ENCODE measurements at places on chromosomes 12 and 14. TPM values are rescaled to one million over a fixed set of nuclear protein-coding genes. Genes with fewer than 3 reads are reported as not detected.

DNA sequence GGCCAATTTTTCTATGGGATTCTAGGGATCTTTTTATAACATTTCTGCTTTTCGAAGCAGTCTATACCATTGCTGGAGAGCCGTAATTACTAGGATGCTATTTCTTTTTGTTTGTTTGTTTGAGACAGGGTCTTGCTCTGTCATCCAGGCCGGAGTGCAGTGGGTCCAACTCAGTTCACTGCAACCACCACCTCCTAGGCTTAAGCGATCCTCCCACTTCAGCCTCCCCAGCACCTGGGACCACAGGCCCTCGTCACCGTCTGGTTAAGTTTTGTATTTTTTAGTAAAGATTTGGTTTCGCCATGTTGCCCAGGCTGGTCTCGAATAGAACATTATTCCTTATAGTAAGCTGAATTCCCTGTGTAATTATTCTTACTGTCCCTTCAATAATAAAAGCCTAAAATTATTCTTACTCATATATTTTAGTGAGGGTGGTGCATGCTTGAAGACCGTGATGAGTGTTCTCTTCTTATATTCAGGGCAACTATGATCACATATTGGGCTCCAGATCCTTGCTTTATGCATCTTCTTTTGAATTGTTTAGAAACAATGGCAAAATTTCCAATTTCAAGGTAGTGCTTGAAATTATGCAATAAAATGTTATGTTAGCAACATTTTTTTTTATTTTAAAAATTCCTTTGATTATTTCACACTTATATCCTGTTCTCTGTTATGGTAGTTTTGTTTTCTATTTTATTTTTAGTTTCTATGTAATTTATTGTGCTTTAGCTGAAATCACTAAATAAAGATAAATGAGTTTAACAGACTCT lies 66.2 kb downstream of the CRADD start:
- H3K4me3 ChIP-seq: peak overlapping the region; percentile 82
- H3K4me1 ChIP-seq: peaks cover 68% of the 10 kb centered on the region
- DNase-seq: no peak
- no peaks in the 10 kb centered on the region for H3K27me3 ChIP-seq
- peak overlapping the region; percentile 89 for H3K27ac ChIP-seq

DNA sequence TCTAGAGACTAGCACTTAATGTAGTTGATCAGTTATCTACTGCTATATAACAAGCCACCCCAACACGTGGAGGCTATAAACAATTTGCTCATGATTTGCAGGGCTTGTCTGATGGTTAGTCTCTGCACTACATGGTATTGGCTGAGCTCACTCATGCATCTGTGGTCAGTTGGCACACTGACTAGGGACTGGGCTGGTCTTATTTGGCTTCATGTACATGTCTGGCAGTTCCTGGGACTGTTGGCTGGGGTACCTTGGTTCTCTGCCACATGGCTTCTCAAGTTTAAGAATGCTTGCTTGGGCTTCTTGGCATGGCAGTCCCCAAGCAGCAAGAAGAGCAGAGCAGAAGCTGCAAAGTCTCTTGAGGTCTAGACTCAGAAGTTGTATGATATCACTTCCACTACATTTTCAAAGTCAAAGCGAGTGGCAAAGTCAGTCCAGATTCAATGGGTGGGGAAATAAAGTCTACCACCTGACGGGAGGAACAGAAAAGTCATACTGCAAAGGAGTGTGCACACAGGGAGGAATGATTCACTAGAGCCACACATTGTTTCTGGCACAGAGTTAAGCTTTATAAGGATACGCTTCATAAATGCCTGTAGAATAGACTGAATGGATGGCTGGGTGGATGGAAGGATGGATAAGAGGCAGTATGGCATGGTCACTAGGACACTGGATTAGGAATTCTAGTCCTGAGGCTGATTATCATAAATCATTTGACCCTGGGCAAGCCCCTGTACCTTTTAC lies 44.8 kb upstream of the PTHLH start:
- no peak overlapping the region for H3K27ac ChIP-seq
- H3K4me3 ChIP-seq: no peak overlapping the region
- no peaks in the 10 kb centered on the region for H3K36me3 ChIP-seq
- H3K4me1 ChIP-seq: no peaks in the 10 kb centered on the region
- no peaks in the 10 kb centered on the region for H3K27me3 ChIP-seq

GRCh38 chr12:9617124-9617523 lies 9.4 kb upstream of the KLRB1 start:
- H3K27me3 ChIP-seq: no peaks in the 10 kb centered on the region
- no peak overlapping the region for H3K4me3 ChIP-seq
- no peaks in the 10 kb centered on the region for H3K36me3 ChIP-seq

DNA sequence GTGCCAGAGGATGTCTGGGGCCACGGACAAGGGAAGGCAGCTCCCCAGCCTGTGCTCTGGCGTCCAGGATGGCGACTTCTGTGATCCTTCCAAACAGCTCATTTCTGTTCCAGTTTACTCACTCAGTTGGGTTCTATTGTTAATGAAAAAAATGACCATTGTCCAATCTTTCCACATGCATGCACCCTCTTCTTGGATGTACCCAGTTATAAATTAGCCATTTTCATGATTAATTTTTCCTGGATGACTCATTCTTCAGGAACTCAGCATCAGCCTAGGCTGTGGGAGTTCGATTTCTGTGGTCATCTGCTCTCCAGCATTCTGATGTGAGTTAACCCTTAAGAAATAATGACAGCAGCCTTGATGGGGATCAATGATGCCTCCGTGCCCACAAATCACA lies 926.8 kb downstream of the BCL11B start:
- DNase-seq: no peak
- no peaks in the 10 kb centered on the region for H3K36me3 ChIP-seq
- H3K27ac ChIP-seq: no peak overlapping the region
- H3K4me3 ChIP-seq: no peak overlapping the region

DNA sequence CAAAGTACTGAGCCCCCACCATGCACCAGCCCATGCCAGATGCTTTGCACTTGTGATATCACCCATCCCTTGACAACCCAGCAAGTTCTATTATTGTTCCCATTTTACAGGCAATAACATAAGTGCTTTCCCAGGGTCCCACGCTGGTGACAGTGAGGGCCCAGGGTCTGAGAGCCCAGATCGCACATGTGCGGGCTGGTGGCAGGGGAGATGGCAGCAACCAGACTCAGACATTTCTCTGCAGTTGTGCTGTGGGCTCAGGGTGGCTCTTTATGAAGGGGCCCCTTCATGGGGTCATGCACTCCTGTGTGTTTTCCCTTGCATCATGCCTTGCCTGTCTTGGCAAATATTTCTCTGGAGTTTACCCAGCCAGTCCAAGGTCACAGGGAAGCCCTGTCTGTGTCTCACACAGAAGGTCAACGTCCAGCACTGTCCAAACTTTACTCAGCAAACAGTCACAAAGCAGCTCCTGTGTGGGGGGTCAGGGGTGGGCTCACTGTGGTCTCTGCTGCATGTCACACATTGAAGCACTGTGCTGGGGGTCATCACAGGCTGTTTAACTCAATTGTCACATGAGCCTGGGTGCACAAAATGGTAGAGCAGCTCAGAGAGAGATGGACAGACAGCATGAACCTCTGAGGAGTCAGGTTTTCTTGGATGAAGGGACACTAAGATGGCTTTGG lies 12.7 kb downstream of the SERPINA5 start:
- H3K4me3 ChIP-seq: no peak overlapping the region
- no peak overlapping the region for H3K27ac ChIP-seq
- DNase-seq: no peak
- peaks cover 6% of the 10 kb centered on the region for H3K4me1 ChIP-seq

- no peak overlapping the region for H3K4me3 ChIP-seq
- no peak overlapping the region for H3K27ac ChIP-seq
- DNase-seq: no peak
- H3K36me3 ChIP-seq: no peaks in the 10 kb centered on the region
- no peaks in the 10 kb centered on the region for H3K27me3 ChIP-seq
Observed at GRCh38 chr14:71452539-71452938, 479.7 kb upstream of the RGS6 start.

DNA sequence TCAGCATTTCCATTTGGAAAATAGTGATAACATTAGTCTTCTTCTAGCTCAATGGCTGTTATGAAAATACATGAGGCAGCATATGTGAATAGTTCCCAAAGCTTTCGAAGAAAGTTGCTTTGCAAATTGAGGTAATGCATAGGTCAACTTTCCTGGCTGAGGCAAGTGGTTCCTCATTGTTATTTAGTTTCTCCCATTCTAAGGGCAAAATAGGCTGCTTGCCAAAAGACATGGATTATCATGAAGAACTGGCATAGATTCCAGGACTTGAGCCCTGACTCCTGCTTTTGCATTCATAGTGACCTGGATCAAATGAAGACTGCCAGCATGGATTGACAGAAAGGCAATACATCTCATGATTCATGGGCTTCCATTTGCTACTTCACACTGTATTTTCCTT lies 35.7 kb downstream of the LRFN5 start:
- DNase-seq: no peak
- H3K27me3 ChIP-seq: no peaks in the 10 kb centered on the region
- no peak overlapping the region for H3K27ac ChIP-seq
- no peak overlapping the region for H3K4me3 ChIP-seq
- no peaks in the 10 kb centered on the region for H3K4me1 ChIP-seq
- H3K36me3 ChIP-seq: no peaks in the 10 kb centered on the region

The CIDEB gene
- total RNA-seq: 41.4 TPM

The SLC25A47 gene
- total RNA-seq: not detected

DNA sequence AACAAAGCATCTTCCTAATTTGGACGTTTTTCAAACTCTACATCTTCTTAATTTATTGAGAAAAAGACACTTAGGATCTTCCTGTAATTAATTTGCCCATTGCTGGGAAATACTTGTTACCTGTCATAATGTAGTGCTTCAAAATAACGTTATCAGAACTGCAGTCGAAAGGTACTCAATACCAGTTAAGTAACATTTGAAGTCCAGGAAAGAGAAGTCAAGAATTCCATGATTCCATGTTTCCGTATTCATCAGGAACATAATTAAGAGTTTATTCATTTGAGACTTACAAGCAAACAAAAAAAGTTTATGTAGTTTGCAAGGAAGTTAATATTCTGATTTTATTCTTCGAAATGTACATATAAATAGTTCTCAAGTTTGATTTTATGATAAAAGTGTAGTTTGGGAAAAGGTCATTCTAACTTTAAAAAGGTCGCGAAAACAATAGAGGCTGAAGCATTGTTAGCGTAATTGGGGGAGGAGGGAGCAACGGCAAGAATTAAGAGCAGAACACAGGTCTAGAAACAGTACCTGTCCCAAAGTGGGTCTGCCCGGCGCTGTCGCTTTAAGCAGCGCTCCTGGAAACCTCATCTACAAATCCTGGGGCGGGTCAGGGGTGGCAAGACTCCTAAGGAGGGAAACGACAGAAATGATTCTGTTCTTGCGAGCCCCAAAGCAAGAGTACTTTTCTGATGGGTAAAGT lies 1.2 kb upstream of the KCNMB4 start:
- no peaks in the 10 kb centered on the region for H3K36me3 ChIP-seq
- DNase-seq: no peak
- H3K27ac ChIP-seq: no peak overlapping the region
- H3K4me3 ChIP-seq: peak overlapping the region; percentile 70
- H3K27me3 ChIP-seq: no peaks in the 10 kb centered on the region

DNA sequence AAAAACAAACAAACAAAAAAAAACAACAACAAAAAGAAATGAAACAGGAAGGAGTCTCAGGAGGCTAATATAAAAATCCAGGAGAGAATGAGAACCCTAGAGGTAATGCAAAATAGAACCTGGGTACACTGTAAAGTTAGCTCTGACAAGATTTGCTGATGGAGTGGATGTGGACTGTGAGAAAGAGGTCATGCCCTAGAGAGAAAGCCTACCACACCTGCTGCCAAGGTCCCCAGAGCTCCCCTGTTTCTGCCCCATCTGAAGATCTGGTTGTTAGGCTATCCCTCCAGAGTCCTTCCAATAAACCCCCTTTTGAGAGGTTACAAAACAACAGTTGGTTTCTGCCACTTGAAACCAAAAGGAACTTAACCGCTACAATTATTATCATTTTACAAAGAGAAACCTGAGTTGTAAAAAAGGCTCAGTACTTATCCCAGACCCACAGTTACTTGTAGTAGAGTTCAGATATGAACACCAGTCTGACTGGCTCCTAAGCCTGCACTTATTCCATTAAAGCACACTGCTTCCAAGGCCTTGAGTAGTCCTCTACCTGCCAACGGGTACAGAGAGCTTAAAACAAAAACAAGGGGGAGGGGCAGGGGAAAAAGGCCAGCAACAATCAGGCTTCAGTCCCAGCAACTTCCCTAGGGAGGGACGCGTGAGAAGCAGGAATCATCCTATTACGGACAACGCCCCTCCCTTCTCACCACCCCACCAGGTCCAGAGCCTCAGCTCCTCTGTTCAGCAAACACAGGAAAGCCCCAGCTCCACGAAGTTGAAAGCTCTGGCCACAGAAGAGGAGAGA lies 27.7 kb downstream of the PPP1R13B start:
- H3K27me3 ChIP-seq: no peaks in the 10 kb centered on the region
- H3K4me3 ChIP-seq: no peak overlapping the region
- no peaks in the 10 kb centered on the region for H3K36me3 ChIP-seq
- peaks cover 34% of the 10 kb centered on the region for H3K4me1 ChIP-seq
- DNase-seq: no peak

GRCh38 chr12:61993734-61994345 lies 266.4 kb upstream of the USP15 start:
- no peak overlapping the region for H3K4me3 ChIP-seq
- H3K27ac ChIP-seq: no peak overlapping the region
- no peak for DNase-seq

DNA sequence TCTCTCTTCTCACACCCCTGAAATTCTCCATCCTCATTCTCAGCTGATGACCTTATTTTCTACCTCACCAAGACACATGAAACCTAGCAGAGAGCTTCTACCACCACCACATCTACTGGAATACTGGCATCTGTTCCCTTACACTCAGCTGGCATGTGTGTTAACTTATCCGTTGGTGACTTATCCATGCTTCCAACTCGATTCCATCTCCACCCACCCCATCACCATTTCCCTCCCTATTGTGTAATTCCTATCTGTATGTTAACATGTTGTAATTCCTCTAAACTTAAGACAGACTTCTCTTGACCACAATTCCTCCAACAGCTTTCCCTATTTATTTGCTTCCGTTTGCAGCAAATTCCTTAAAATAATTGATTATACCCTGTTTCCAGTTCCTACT lies 15.4 kb downstream of the C1S start:
- no peaks in the 10 kb centered on the region for H3K36me3 ChIP-seq
- H3K27me3 ChIP-seq: no peaks in the 10 kb centered on the region
- DNase-seq: no peak
- peaks cover 16% of the 10 kb centered on the region for H3K4me1 ChIP-seq
- H3K4me3 ChIP-seq: no peak overlapping the region
- peak overlapping the region; percentile 45 for H3K27ac ChIP-seq

The ZDHHC22 gene
- not detected for total RNA-seq

DNA sequence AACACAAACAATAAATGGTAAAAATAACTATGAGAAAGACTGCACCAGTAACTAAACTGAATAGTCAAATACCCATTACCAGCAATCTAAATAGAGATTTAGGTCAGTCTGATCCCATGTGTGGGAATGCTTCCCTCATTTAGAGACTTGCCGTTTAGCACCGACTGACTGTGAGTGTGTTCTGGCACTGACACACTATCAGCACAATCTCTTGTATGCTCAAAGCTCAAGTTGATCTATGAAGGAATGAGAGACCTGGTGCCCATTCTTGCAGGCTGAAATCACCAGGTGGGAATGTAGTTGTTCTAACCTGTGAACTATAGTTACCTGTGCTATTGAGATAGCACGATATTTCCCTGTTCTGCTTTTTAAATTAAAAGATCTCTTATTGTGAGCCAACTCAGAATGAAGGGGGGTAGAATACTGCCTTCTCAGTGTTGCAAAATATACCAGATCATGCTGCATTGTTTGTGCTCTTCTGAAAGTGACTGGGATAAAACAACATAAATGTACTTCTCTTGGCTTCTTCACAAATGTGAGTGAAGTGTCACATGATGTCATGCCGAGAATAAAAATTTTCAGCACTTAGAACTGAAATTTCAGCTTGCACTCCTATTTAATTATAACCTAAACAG lies 99.6 kb downstream of the LIN7A start:
- no peaks in the 10 kb centered on the region for H3K36me3 ChIP-seq
- H3K27ac ChIP-seq: no peak overlapping the region
- DNase-seq: no peak
- no peaks in the 10 kb centered on the region for H3K4me1 ChIP-seq
- no peaks in the 10 kb centered on the region for H3K27me3 ChIP-seq

Data from esophagus squamous epithelium (tissue), 5 donors.